ENCODE measurements at places on chromosomes 4 and X.

- DNase-seq: peak; percentile 63
These were observed 32.6 kb downstream of the DCK start for GRCh38 chr4:71026086-71026485.

- no peak for DNase-seq
These were observed 116.4 kb upstream of the SLC34A2 start for GRCh38 chr4:25539241-25539640.

GRCh38 chrX:83845397-83845796 is 15.5 kb upstream of the CYLC1 start:
- no peak for DNase-seq

- DNase-seq: no peak
These were observed 134.4 kb downstream of the MAD2L1 start for GRCh38 chr4:119932277-119932676.

- no peak for DNase-seq
These were observed 941.9 kb downstream of the PCDH18 start for GRCh38 chr4:136590440-136590839.

GRCh38 chrX:31099536-31100090 is 27.8 kb upstream of the FTHL17 start:
- no peak for DNase-seq

GRCh38 chrX:154090731-154091130 is 6.8 kb downstream of the MECP2 start:
- DNase-seq: no peak

DNA sequence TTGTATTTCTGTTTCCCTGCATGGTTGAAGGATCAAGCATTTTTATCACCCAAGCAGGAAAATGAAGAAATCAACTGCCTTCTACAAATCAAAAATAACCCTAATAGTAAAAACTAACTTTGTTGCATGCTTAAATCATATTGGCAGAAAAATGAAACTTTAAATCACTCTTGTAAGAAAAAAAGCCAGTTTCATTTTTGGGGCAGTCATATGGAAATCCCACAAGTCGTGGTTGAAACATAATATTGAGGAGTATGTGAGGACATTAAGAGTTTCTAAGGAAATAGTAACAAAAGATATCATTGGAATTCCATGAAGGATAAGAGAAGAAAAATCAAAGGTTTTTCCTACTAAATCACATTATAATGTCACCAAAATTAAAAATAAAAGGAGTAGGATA is 8.4 kb downstream of the TEC start:
- no peak for DNase-seq

DNA sequence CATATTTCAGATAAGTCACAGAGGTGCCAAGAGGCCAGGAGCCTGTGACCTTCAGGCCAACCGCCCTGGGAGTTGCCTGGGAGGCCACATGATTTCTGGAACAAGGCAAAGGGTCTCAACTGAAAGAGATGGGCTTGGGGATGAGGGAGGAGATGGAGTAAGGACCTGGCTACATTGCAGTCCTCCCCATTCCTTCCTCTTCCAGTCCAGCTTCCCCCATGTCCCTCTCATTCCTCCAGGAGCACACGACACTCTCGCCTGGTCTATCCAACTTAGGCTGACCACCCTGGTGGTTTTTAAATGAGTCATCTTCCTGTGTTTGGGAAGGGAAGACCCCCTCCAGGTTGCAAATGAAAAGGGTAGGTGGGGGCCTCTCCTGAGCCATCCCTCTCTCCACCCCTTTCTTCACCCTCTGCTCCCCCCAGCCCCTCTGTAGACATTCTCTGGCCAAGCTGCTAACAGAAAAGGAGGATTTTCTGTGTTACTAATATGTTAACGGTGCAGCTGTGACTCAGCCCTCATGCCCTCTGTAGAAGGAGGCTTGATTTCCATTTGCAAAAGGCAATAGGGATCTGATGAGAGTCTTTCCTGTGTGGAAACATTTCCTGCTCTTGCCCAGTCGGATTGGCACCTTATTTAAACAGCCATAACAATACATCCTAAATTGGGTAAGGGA is 79.2 kb downstream of the RTL5 start:
- DNase-seq: no peak

DNA sequence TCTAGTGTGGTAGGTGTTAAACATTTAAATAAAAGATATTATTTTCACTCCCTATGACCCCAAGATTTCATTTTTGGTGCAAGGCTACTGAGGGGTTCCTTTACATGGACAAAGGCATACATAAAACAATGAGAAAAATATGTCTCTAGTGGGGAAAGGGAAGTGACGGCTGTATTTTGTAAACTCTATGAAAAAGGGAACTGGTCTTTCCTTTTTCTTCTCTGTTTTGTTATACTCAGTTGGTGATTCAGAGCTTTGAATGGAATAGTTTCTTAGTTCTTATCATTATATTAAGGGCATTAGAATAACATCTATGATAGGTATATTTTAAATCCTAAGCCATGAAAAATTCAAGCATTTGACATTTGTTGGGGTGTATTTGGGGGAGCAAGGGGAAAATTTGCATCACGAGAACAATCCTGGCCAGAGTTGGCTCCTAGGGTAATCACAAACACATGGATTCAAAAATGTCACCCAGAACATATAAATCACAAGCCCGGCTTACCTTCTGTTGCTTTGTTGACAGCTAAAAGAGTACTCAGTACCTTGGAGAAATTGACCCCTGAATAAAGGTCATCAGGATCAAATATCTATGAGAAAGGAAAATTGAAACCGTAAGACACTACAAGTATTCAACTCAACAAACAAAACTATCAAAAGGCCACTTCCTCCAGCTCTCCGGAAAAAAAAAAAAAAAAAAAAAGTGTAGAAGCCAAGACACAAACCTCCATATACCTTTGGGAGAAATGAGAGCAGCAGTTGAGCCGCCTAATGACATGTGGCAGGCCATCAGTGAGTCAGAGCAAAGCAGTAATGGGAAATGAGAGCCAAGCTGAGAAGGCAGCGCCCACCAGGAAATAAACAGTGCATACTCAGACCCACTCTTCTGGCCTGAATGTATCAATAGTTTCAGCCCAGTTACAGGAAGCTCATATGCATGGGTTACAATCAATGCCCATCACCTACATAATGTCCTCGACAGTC is 33.4 kb downstream of the ARHGEF6 start:
- DNase-seq: no peak

- no peak for DNase-seq
These were observed 10.1 kb downstream of the SULT1B1 start for GRCh38 chr4:69750346-69750745.

- no peak for DNase-seq
These were observed 138.7 kb downstream of the ELOVL6 start for GRCh38 chr4:110059556-110060191.

- no peak for DNase-seq
These were observed 126.3 kb downstream of the FBXO8 start for GRCh38 chr4:174157106-174157607.

- no peak for DNase-seq
These were observed 65.7 kb downstream of the IRF2 start for GRCh38 chr4:184408684-184409081.

DNA sequence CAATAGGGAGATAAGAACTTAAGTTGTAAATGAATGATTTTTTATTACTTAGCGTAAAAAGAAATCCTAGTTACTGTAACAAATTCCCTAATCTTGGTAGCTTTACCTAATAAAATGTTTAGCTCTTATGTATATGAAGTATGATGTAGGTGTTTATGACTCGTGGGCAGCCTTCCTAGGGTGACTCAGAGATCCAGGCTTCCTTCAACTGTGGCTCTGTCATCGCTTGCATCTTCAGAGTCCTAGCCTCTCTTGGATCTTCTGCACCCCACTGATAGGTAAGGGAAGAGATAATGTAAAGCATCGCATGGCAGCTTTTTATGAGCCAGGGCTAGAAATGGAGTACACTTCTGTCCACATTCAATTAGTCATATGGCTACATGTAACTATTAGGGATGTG is 165.6 kb upstream of the GLRA2 start:
- DNase-seq: no peak

- DNase-seq: no peak
These were observed 106.2 kb upstream of the MBNL3 start for GRCh38 chrX:132594999-132595398.

- DNase-seq: peak; percentile 15
These were observed 562.2 kb downstream of the ZIC3 start for GRCh38 chrX:138128027-138128671.

DNA sequence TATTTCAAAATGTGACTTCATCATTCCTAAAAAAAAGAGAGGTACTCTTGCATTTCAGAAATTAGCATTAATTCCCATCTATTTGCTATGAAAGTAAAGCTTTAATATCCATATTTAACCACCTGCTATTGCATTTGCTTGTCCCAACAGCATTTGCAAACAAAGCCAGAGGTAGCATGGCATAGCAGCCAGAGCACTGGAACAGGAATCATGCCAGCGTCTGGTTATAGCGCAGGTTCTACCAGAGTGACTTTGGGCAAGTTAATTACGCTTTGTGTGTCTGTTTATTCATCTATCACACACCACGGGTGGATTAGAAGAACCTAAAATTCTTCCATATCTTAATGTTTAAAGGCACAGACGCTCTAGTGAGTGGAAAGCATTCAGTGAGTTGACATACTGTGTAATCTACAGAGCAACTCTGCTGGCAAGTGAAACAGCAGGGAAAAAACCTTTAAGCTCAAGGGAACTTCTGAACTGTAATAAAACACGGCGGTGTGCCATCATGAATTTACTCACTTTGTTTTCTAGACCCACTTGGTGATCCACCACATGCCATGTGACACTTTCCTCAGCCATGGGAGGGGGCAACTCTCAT is 76.6 kb upstream of the QRFPR start:
- peak; percentile 52 for DNase-seq

GRCh38 chr4:7738458-7739076 is 201.1 kb downstream of the AFAP1 start:
- DNase-seq: no peak

DNA sequence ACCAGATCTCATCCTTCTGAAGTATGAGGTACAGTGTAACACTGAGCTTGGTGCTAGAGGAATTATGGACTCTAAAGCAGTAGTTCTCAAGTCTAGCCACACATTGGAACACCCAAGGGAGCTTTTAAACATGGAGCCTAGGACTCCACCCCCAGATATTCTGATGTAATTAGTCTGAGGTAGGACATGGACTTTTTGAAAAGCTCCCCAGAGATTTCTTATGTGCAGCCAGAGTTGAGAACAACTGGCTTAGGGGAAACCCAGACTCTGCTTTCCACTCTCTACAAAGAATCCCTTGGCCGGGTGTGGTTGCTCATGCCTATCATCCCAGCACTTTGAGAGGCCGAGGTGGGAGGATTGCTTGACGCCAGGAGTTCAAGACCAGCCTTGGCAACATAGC is 11.6 kb upstream of the GDPD2 start:
- no peak for DNase-seq

- DNase-seq: no peak
These were observed 27.1 kb upstream of the MAPK10 start for GRCh38 chr4:86386817-86387415.

GRCh38 chr4:7867701-7868435 is 71.8 kb downstream of the AFAP1 start:
- no peak for DNase-seq

DNA sequence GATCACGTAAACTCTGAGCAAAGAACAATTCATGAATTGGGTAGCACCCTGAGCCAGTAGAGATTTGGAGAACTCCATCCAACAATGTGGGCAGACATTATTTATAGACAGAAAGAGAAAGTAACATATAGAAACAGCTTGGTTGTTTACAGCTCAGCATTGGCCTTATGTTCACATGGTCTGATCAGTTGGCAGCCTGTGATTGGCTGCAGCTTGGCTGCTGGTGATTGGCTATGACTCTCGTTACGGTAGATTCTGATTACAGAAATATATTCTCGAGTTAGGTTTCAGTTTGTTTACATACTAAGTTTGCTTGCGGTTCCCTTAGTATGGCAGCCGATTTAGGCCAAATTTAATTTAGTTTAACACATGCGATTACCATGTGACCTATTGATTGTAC is 663.4 kb downstream of the RAPGEF2 start:
- DNase-seq: no peak

GRCh38 chrX:36898301-36898700 is 109.9 kb upstream of the FAM47C start:
- no peak for DNase-seq

GRCh38 chrX:2967998-2968909 is 38.1 kb upstream of the ARSH start:
- no peak for DNase-seq

DNA sequence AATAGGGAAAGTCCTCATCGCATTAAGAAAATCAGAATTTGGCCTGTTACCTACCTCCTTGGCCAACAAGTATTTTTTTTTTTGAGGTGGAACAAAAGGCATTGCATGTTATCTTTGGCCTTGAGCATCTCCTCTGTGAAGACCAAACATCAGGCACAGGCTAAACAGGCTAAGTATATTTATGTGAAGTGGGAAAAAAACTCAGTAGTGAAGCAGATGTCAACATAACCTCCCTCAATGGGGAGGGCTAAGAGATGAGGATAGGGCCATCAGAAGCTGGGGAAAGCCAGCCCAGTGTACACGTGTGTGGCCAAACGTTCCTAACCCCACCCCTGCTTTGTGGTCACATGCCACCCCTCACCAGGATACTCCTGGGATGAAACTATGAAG is 102.5 kb downstream of the FNIP2 start:
- no peak for DNase-seq

DNA sequence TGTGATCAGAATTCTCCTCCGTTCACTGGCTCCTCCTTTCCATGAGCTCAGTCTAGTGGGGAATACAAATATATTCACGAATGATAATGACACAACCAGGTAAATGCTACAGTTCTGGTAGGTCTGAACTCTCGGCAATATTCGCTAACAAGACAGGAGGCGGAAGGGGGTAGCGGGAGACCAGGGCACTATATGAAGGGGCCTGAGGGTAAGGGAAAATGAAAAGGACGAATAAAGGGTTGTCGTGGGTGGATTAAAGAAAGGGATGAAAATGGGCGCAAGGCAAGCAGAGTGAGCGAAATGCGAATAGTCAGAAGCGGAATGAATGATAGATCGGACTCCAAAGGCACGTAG is 743 bp downstream of the NKAP start:
- no peak for DNase-seq

- DNase-seq: no peak
These were observed 145.5 kb upstream of the NPY2R start for GRCh38 chr4:155062948-155063347.

DNA sequence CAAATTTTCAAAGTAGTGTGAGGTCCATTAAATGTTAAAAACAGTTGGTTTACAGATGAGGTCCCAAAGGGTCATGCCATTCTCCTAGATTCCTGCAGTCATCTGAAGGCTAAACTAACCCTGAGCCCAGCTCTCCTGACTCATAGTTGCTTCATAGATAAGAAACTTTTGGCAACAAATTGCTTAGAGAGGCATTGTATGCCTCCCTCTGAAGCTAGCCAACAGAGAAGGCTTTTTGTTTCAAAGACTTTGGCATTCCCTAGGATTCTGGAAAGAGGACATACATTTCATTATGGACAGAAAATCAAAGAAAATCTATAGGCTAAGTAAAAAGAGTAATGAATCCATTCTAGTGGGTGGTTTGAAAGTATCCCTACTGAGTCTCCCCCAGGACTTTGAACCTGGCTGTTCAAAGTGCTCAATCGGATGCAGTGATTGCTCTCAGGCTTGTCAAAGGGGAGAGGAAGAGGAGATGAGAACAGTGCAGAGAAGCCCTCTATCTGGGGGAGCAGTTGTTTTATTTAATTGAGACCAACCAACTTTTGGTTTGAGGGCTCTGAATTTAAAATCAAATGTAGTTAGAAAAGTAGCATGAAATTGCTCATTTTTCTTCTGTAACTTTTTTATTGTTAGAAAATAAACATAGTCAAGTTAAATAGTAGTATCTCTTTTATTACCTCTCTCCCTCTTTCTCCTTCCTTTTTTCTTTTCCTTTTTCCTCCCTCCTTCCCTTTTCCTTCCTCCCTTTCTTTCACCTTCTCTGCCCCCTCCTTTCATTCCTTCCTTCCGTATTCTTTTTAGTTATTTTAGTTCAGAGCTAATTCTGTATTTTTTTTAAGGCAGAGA is 72.3 kb upstream of the ZNF518B start:
- DNase-seq: no peak
